NCI-H2029 treated with DMSO at 0.1 percent for 48 hours (cell line): ENCODE measurements at places on chromosomes 13 and 19.

GRCh38 chr19:14003251-14004055 is 2.7 kb downstream of the RFX1 start:
- DNase-seq = no peak

DNA sequence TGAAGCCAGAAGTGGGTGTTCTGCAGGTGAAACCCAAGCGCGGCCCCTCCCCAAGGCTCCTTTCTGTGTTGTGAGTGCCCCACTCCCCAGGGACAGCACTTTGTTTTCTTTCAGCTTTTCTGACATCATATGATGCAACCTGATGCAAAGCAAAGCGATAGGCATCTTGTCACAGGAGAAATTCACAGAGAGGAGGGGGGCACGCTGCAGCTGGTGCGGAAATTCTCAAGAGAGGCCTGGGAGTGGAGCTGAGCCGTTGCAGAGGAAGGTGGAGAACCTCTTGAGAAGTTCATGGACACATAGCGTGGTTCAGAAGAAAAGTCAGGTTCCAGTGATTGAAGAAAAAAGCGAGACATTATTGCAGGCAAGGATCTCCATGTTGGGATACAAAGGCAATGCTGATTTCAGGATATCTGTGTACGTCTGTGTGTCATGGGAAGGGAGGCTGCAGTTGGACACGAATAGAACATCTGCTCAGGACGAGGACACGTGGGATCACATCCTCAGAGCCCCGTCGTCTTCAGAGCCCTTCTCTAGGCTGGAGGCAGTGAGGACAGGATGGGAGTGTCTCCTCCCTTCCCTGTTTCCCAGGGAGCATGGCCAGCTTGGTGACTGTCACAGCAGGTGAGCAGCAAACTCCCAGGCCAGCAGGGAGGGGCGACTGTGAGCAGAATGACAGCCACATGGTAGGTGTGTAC is 79.2 kb downstream of the IRS2 start:
- peak; percentile 29 for DNase-seq

DNA sequence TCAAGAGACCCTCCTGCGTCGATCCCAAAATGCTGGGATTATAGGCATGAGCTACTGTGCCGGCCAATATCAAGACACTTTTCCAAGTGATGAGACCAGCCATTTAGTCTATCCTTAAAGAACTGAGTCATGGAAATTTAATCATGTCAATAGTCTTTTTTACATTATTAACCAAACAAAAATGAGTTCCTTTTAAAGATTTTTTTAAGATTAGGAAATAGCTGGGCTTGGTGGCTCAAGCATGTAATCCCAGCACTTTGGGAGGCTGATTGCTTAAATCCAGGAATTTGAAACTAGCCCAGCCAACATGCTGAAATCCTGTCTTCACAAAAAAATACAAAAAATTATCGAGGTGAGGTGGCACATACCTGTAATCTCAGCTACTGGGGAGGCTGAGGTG is 16.7 kb upstream of the ZNF564 start:
- DNase-seq = no peak

GRCh38 chr19:57887195-57887941 is 1.5 kb downstream of the ZNF814 start:
- no peak for DNase-seq

- no peak for DNase-seq
These were observed 3.5 kb downstream of the STARD13 start for GRCh38 chr13:33281951-33282595.

GRCh38 chr19:56261145-56261544 is 11.4 kb upstream of the EDDM13 start:
- no peak for DNase-seq

DNA sequence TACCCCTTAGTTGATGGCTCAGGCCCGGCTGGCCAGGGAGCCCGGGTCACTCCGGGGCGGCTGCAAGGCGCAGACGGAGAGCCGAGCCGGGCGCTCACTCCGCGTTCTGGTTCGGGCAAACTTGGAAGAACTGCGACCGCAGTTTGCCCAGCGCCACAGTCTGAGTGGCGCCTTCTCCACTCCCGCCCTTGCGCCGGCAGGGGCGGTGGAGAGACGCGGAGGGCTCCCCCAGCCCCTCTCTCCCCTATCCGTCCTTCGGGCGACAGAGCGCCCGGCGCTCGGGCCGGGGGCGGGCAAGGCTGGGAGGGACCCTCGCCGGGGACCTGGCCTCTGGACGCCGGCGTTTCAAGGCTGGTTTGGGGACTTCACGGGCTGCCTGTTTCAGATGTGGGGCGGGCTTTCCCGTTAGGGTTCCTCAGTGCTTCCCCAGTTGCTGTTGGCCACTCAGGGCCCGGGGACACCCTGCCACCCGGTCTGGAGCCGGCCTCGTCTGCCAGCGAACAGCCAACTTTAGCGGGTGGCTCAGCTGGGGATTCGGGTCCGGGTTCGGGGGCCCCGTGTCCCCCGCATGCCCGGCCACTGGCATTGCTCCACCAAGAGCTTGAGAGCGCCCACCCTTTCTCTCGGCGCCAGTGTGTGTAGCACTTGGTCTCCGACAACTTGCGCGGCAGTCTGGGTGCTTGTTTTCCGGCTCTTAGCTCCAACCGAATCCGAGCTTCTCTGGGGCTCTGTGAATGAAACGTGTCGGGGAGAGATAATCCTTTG is 1.5 kb downstream of the GPC6 start:
- peak; percentile 89 for DNase-seq

DNA sequence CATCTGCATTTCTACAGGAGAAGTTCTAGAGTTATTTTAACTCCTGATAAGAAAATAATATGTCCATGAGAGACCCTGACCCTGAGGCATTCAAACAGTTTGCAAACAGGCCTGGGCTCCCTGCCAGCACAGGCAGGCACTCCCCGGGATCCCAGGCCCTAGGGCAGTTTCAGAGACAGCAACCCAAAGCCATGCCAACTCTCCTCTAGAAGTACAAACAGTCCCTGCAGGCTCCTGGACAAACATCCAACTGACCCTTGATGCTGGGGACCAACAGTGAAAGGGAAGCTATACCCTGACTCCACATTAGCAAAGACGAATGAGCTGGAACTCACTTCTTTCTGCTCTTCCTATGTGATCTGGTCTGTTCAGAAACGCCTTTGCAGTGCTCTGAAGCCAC is 44.8 kb downstream of the CCDC70 start:
- no peak for DNase-seq

DNA sequence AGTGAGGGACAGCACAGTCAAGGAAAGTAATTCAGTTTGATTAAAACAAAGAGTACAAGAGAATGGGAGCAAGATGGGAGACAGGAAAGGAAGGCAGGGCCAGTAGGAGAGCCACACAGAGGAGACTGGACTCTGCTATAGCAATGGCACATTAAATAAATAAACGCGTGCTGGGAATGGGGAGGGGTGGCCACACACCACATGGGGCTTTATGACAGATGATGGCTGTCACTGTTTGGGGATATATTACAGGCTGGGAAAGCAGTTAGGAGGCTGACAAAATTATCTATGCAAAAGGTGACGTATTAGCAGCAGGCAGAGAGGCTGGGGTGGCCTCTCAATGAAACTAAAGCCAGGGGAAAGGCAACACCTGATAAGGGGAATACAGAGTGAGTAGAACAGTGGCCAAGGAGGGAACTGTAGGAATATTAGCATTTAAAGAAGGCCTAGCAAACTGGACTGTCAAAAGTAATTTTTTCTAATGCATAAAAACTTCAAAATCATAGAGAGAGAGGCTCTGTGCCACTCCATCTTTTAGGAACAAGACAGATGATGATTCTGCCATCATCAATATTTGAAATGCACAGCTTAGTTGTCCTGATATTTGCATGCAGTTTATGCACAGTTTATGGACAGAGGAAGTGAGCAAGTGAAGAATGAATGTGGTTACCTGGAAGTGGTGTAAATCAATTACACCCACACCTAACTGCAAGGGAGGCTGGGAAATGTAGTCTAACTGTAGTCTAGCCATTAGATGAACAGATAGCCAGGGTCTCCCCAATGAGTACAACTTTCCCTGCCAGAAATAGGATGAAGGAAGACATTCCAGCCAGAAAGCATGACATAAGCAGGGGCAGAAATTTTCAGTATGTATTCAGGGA is 346.5 kb downstream of the FOXO1 start:
- DNase-seq = no peak

DNA sequence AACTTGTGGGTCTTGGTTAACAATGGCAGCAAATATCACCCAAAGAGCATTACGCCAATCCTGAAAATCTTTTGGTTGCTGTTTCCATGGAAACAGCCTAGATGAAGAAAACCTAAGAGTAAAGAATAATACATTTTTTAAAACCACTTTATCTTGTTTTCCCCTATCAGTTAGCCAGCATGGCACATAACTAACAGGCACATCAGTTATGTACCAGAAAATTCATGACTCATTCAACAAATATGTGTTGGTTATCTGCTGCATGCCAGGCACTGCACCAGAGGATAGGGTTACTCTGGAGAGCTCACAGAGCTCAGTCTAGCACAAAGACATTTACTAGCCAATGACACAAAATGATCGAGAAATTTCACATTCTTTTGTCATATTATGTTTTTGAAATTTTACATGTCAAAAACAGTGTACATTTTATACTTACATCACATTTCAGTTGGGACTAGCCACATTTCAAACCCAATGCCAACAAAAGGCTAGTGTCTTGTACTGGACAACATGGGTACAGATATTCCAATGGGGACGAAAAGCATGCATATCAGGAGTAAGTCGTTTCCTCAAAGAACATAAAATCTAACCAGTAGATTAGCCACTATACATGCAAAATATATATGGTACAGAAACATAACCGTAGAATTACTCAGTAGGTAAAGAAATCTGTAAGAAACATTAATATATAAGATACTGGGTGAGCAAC is 20.3 kb downstream of the LNX2 start:
- DNase-seq = no peak

DNA sequence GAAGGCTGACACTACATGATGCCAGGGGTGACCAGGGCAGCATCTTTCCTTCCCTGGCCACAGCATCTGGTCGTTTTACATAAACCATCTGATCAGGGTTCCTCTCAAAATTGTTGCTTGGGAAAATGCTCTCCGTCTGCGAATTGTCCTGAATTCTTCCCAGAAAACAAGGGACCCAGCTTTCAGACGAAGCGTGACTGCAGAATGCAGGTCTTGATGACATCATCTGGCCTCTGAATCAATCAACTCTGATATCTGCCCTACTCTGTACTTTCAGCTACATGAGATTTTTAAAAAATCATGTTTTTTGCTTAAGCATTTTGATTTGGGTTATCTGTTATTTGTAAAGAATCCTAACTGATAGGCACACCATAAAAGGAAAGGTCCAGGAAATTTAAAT is 246.6 kb upstream of the IRS2 start:
- no peak for DNase-seq

DNA sequence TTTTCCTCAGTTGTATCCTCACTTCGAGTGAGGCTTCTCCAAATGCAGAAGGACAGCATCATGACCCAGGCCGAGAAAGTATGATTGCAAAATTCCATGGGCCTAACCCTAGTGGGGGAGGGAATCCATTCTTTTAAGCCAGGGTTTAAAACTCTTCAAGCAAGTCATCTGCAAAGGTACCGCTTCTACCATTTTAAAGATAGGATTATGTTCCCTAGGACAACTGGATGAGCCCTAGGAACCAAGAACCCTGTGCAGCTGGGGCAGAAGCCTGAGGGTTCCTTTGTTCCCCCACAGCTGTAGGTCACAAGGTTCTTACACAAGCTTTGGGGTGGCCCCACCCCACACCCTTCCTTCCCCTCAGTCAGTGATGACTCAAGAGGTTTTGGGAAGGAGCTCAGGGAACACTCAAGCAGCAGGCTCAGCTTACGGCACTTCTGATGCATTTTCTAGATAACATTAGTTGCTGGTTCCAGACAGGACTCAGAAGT is 13.5 kb downstream of the ARL11 start:
- DNase-seq = no peak

DNA sequence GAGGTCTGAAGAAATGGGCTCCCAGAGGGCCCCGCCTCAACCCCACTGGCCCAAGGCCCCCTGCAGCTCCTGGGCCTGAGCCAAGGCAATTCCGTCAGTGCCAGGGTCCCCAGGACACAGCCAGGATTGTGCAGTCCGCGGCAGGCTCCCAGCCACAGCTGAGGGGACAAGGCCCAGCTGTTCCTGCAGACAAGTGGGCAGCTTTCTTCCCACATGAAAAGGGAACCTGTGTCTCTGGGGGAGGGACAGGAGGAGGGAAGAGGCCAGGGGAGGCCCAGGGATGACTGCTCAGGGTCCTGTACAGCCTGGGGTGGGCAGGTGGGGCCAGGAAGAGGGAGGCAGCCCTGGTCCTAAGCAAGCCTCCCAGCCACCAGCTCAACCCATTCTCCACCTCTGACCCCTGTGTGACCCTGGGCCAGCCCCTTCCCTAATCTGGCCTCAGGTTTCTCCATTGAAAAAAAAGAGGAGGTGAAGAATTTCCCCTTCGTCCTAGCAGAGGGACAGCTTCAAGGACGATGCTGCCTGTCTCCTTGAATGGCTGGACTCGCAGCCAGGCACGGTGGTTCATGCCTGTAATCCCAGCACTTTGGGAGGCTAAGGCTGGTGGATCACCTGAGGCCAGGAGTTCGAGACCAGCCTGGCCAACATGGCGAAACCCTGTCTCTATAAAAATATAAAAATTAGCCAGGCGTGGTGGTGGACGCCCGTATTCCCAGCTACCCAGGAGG is 20.5 kb upstream of the VSTM2B start:
- DNase-seq = no peak

DNA sequence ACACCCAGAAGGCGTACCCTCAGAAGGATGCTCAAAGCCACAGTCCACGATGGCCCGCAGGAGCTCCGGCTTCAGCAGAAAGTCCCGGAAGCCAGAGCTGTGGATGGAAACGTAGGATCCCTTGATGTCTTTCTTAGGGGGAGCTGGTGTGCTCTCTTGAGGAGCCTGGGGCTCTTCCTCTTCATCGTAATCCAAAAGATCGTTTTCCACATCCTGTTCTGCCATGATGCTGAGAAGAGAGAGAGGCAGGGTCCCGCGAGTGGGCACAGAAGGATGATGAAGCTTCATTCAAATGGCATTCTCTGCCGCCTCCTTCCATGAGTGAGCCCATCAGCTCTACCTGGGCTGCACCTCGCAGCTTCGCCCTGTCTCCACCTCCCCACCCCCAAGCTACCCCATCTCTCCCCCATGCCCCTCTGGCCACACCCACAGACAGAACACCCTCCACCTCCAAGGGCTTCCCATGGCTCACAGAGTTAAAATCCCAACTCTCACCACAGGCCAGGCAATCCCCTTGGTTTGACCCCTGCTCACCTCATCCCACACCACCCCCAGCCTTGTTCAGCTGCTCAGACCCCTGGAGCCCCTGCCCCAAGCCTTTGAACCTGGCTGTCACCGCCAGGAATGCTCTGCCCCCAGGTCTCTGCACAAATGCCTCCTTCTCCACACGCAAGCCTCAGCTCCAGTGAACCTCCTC is 6.0 kb downstream of the DDX39A start:
- no peak for DNase-seq

GRCh38 chr19:42280815-42281145 is 11.7 kb downstream of the CIC start:
- DNase-seq = no peak
